ENCODE measurements at places on chromosomes 6 and 20. TPM values are rescaled to one million over a fixed set of nuclear protein-coding genes. Genes with fewer than 3 reads are reported as not detected.
A peak's percentile ranks its signal among the peaks of the same experiment; 100 is the strongest.

- DNase-seq: no peak
Observed at GRCh38 chr6:95413789-95414188, 163.5 kb upstream of the MANEA start.

DNA sequence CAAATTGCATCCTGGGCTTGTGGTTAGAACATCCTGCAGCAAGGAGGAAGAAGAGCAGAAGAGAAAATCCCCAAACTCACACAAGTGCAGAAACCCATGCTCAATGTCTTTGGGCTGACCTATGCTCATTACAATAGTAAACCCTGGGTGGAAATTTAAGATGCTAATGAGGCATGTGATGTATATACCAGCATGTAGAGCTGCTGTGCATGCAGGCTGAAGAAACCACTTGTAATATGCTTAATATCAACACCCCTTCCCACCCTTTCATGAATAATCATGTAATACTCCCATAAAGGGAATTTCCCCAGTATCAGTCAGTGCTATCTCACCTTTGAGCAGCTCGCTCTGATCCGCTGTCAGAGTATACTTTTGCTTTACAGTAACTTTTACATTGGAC lies 90.0 kb upstream of the GRIK2 start:
- no peak for DNase-seq

DNA sequence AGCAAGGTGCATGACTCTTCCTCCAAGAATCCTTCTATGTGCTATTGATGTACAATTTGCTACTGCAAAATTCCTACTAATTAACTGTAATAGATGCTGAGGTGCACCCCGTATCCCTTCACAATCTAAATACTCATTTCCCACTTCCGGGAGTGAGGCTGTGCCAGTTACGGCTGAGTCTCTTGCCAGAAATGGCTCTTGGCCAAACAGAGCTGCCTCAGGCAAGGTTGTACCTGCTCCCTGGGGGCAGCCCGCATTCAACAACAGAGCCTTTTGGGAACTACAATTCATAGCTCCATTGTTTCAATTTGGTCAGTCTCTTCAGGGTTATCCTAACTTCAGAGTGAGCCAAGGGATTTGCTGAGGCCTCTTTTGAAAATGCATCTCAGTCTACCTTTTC lies 789.8 kb upstream of the MAP3K7 start:
- DNase-seq: peak; percentile 28

- DNase-seq: no peak
Observed at GRCh38 chr6:148925701-148926100, 178.9 kb downstream of the UST start.

BPI gene
- not detected for total RNA-seq

GRCh38 chr6:153947808-153948447 lies 91.1 kb upstream of the OPRM1 start:
- peak; percentile 51 for DNase-seq

TFAP2C gene
- 35.3 TPM for total RNA-seq

DNA sequence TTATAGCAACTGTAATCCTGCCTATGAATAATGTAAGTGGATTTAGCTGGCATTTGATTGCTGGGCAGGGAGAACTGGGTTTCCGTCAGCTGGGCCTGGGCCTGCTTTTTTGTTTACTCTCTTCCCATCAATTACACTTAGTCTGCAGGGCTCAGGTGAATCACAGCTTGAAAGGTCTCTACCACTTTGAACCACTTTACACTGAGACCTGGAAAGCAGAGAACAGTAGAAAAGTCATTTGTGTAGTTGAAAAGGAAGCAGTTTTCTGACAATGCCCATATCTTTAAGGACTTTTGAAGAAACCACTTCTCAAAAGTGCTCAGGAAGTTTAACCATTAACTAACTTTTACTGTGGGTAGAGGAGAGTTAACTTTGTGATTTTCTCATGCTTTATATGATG lies 315.4 kb upstream of the SASH1 start:
- DNase-seq: no peak

SLPI gene
- total RNA-seq: not detected

DNA sequence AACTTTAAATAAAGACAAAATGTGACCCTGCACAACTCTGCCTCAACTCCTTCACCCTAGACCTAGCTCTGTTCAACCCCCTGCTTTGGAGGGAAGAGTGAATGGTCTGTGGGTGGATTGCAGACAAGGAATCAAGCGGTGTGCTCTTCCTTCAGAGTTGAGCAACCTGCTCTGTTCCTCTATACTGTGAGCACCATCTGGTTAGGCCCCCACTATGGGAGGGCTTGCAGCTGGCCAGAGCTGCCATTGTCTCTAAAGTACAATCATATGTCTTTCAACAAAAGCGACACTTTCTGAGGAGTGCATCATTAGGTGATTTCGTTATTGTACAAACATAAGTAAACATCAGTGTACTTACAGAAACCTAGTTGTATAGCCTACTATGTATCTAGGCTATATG lies 406.1 kb upstream of the MARCKS start:
- no peak for DNase-seq

DNA sequence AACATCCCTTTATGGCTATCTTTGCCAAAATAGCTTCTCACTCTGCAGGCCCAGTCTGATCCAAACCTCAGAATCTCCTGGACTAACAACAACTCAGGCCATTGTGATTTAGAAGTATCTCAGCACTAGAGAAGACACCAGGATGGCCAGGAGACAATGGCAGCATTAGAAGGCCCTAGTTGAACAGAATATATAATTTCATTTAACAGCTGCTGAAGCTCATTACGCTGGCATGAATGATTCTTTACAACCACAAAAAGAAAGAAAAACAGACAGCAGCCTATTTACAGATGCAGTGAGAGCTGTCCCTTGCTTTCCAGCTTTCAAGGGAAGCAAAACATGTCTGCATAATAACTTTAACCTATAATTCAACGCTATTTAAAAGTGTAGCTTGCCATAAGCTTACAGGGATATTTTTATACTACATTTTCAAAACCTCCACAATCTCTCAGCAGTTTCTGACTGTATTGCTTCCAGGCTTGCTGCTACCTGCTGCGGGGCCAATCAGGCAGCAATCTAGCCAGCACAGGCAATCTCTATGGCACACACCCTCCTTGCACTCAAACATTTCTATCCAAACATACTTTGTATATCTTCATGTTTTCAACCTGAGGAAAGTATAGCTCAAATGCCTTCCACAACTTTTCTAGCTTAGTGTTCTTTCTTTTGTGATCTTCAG lies 107.3 kb downstream of the OGFRL1 start:
- DNase-seq: no peak

DNA sequence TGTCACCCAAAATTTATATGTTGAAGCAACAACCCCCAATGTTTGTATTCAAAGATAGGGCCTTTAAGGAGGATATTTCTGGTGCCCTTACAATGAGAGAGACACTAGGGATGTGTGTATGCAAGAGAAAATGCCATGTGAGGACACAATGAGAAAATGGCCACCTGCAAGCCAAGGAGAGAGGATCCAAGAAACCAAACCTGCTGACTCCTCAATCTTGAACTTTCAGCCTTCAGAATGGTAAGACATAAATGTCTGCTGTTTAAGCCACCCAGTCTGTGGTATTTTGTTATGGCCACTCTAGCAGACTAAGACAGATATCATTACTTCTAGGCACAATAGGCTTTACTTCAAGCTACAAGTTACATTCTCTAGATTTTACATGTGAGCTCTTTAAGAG lies 1145.1 kb upstream of the MAP3K7 start:
- no peak for DNase-seq
